Fibroblast of skin of left quadriceps (primary cell): ENCODE measurements at places on chromosomes 3 and 15.

DNA sequence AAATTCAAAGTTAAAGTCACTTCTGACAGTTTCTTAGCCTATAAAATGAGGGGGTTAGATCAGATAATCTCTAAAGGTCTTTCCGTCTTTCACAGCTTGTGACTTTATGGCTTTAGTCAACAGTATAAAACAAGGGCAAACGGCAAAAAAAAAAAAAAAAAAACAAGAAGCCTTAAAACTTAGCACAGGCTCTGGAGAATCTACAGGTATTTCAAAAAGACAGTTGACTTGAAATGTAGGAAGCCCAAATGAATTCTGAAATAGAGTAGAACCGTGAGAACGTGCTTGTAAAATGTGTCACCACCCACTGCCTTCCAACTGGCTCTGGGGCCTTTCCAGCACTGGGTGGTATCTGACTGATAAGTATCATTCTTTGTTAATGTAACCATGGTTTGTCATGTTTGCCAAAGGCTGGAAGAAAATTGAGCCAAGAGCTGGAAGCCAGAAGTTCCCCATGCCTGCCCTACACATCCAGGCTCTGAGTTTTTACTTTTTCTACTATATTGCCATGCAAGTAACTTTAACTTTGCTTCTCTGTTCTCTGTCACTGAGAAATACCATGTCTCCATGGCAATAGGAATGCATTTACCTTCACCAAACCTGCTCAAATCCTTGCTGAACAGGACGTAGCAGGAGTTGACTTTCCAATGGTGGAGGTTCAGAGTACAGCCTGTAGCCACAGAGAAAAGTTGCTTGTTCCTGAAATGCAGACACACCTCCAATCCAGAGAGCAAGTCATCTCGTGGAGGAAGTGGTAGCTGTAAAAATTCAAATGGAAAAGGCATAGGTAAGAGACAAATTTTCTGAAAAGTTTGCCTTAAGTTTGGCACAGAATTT is 35.8 kb upstream of the THSD4 start:
- no peak for DNase-seq

DNA sequence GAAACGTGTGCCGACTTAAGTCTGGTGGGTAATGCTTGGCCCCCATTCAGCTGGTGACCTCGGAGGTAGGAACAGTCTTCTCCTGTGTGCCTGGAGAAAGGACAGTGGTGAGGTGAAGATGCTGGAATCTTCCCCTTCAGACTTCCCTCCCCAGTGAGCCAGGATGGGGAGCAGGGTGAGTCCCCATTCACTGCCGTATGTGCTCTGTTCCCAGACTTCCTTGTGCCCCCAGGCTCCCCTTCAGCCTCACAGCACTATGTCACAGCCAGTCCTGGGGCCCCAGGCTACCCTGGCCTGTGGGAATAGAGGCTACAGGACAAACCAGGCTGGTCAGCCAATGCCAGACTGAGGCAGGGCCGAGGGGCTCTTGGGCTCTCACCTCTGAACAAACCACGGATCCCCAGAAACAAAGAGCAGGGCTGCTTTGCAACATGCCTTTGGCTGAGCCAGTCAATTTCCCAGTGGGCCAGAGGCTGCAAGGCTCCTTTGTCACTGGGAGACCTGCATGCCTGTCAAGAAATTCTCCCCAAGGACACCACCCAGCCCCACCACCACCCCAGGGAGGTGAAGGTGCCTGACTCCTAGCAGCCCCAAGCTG is 31.8 kb upstream of the HHATL start:
- no peak for DNase-seq

GRCh38 chr3:186821429-186822387 is 15.4 kb upstream of the RFC4 start:
- peak; percentile 63 for DNase-seq

DNA sequence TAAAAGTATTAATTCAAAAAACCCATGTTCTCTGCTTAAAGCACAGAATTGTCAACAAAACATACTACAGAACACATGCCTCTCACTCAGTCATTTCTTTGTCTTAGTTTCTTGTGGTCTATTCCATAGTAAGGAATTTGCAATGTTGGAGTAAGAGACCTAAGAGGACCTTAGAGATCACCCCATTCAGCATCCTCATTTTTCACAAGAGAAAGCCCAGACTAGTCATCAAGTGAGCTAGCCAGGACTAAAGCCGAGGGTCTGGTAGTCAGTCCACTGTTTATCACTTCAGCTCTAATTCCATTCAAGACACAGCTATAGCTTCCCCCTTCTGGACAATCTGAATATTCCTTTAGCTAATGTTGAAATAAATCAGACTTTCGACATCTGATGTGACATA is 601.1 kb downstream of the FHIT start:
- no peak for DNase-seq

DNA sequence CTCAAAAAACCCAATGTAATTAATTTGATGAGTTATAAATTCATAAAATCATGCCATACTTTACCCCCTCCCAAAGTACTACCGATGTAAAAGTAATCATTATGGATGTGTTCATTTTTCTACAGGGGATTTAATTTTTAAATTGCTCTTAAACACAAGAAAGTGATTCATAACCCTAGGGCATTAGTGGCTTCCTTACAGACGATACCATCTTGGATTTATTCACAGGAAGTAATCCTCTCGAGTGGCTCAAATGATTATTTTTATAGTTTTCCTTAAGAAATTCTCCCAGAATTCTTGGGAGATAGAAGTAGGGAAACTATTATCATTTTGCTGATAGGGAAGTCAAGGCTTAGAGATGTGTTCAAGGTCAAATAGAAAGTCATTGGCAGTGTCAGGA is 80.9 kb downstream of the PEX5L start:
- no peak for DNase-seq

DNA sequence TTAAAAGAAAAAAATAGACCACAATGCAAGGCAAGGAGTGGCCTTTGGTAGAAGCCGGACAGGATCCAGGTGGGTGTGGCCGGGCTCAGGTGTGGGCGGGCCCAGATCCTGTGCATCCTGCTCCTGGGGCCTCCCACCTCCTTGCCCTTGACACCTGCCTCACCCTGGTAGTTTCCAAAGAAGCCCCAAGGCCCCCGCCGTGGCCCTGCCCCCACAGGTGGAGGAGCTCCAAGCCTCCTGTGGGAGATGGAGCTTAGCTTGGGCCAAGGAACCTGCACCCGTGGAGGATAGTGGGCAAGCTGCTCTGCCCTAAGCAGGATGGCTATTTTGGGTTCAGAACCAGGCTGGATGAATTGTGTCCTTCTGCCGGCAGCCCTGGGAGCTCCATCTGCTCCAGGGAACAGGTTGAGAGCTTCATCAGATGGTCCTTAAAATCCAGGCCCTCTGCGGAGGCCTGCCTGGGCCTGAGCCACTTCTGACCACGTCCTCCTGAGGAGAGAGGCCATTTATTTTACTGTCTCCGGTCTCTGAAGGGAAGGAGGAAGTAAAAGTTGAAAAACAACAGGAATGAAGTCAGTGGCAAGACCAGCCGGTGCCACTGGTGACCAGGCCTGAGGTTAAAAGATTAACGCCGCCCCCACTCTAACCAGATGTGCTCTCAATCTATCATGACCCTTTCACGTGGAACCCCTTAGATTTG is 53.9 kb upstream of the KLF13 start:
- DNase-seq: no peak

- DNase-seq: no peak
Observed at GRCh38 chr3:141243271-141243707, 11.7 kb downstream of the PXYLP1 start.

GRCh38 chr15:80820092-80820491 is 40.9 kb downstream of the CEMIP start:
- DNase-seq: no peak

GRCh38 chr3:155941354-155941753 is 70.9 kb downstream of the GMPS start:
- no peak for DNase-seq

- DNase-seq: no peak
Observed at GRCh38 chr15:98286831-98287230, 326.3 kb downstream of the ARRDC4 start.

- peak; percentile 8 for DNase-seq
Observed at GRCh38 chr15:80906159-80906766, 83.4 kb downstream of the MESD start.

- DNase-seq: no peak
Observed at GRCh38 chr15:38320866-38321265, 68.2 kb downstream of the SPRED1 start.

- DNase-seq: no peak
Observed at GRCh38 chr15:38687775-38688495, 123.3 kb upstream of the RASGRP1 start.

- DNase-seq: peak; percentile 43
Observed at GRCh38 chr15:45714590-45715488, 80.0 kb downstream of the SQOR start.
